ENCODE measurements at places on chromosomes 11 and 22. TPM values are rescaled to one million over a fixed set of nuclear protein-coding genes. Genes with fewer than 3 reads are reported as not detected.
A peak's percentile ranks its signal among the peaks of the same experiment; 100 is the strongest.

DNA sequence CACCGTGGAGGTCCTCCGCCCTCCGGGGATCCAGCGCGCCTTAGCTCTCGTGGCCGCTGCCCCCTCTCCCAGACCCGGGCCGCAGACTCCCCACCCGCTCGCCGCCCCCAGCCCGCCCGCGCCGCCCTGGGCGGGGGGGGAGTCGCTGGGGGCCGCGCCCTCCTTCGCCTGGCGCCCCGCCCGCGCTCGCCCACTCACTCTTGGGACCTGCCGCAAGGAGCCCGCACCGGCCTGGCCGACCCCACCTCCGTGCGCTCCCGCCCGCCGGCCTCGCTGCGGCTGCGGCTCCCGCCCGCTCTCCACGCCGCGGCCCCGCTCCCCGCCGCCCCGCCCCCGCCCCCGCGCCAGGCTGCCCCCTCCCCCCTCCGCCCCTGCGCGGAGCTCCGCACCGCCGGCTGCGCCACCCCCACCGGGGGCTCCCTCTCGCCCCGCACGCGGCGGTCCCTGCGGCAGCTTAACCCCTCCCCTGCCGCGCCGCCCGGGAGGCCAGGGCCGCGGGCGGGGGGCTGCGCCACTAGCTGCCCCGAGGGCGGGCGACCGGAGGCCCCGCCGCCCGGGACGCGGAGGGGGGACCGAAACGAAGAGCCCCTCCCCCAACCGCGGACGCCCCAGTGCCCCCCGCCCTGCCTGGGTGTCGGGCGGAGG, 724 bp upstream of the RASGRP2 start:
- peak; percentile 41 for DNase-seq

DNA sequence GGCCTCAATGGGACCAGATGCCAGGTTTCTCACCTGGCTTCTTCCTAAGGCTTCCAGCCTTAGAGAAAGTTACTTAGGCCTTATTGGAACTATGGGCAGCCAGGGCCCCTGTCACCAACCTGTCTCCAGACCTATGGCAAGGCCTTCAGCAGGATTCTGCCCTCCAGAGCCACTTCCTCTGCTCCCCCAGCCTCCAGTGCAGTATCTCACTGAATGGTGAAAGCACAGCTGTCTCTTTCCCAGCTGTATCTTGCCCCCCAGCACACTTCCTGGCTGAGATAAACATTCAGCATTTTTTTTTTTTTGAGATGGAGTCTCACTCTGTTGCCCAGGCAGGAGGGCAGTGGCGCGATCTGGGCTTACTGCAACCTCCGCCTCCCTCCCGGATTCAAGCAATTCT, 1.5 kb downstream of the SLC2A11 start:
- DNase-seq, result no peak

The TRIM48 gene
- total RNA-seq, result not detected

The SYT9 gene
- total RNA-seq, result 0.29 TPM

The KRTAP5-9 gene
- not detected for total RNA-seq

DNA sequence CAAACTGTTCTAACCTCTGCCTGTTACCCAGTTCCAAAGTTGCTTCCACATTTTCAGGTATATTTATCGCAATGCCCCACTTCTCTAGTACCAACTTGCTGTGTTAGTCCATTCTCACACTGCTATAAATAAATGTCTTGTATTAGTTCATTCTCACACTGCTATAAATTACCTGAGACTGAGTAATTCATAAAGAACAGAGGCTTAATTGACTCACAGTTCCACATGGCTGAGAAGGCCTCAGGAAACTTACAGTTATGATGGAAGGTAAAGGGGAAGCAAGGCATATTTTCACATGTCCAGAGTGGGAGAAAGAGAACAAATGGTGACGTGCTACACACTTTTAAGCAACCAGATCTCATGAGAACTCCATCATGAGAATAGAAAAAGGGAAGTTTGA, 130.4 kb upstream of the C11orf87 start:
- no peak for DNase-seq

DNA sequence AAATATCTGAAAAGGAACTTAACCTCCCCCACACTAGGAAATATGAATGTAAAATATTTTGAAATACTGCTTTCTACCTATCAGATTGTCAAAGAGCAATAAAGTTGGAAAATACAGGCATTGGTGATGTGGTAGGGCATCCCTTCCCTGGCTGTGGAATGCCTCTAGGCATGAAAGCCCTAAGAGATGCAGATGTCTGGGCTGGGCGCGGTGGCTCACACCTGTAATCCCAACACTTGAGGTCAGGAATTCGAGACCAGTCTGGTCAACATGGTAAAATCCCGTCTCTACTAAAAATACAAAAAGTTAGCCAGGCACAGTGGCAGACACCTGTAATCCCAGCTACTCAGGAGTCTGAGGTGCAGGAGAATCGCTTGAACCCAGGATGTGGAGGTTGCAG, 22.0 kb downstream of the ARAP1 start:
- DNase-seq, result no peak

- peak; percentile 72 for DNase-seq
Measured at GRCh38 chr11:68383976-68384501, 71.6 kb downstream of the LRP5 start.

The BTBD18 gene
- total RNA-seq, result not detected

GRCh38 chr11:18936002-18936673, 3.1 kb downstream of the MRGPRX1 start:
- DNase-seq, result no peak

The FADD gene
- total RNA-seq, result 34.6 TPM

The GAB2 gene
- 82.3 TPM for total RNA-seq

- DNase-seq, result no peak
Measured at GRCh38 chr11:103794262-103794661, 242.2 kb upstream of the DDI1 start.

The KCNQ1 gene
- total RNA-seq, result 3.8 TPM

The MIOX gene
- total RNA-seq, result not detected

- DNase-seq, result no peak
Measured at GRCh38 chr22:24801901-24802465, 4.0 kb upstream of the SGSM1 start.

The PYGM gene
- 14.0 TPM for total RNA-seq

DNA sequence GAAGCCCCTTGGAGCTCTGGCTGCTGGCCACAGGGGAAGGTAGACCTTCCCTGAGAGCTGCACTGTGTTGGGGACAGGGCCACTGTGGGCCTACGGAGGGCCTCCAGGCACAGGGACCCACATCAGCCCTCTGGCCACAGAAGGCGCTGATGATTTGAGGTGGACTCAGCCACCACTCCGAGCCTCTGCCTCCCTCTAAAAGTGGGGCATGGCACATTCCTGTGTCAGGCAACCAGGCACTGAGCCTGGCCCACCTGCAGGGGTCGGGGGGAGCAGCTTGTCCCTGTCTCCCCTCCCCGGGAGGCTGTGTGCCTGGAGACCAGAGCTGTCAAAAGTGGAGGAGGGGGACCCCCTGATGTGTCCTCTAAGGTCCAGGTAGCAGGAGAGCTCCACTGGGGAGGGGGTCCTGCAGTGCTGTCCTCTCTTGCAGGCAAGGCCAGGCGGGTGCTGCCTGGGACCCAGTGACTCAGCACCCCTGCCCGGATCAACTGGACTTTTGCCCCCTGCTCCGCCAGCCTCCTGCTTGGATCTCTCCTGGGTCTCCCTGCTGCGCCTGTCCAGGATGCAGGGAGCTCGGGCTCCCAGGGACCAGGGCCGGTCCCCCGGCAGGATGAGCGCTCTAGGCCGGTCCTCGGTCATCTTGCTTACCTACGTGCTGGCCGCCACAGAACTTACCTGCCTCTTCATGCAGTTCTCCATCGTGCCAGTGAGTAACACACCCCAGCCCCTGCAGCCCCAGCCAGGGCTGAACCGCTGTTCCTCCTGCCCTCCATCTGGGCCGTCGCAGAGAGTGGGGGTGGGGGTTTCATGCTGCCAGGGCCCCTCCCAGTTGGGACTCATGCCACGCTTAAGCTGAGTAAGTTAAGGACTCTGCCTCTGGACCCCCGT, 17.5 kb upstream of the CDKN1C start:
- DNase-seq, result no peak

DNA sequence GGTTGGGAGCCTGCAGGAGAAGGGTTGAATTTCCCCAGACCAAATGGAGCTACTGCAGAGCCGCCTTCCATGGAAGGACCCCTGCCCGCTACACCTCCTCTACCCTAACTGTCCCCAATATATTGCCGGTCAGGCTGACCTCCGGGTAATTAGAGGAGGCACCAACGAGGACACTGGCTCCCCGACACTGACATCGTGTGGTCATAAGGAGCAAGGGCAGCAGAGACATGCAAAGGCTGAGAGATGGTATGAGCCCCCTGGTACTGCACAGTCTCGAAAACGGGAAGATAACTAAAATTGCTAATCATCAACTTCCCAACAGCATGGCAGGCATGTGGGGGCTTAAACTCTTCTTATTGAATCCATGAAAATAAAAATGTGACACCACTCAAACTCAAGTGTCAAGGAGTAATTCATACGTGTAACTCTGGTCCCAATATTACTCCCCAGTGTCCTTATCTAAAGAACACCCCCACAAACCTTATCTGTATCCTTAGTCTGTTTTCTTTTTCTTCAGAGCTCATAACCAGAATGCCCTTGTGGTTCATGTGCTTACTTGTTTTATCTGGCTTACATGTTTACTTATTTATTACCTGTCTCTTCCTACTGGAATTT, 4.4 kb downstream of the CAVIN3 start:
- peak; percentile 65 for DNase-seq

- DNase-seq, result no peak
Measured at GRCh38 chr22:50318698-50319411, 8.0 kb downstream of the DENND6B start.

- DNase-seq, result no peak
Measured at GRCh38 chr22:45235101-45235777, 5.5 kb downstream of the KIAA0930 start.

- no peak for DNase-seq
Measured at GRCh38 chr11:1340111-1340510, 30.7 kb upstream of the TOLLIP start.

The APOL1 gene
- total RNA-seq, result 26.5 TPM

The THRSP gene
- not detected for total RNA-seq

GRCh38 chr22:28711820-28712777, 29.5 kb downstream of the CHEK2 start:
- no peak for DNase-seq

GRCh38 chr22:41198027-41198580, 7.0 kb upstream of the L3MBTL2 start:
- DNase-seq, result no peak

The LMNTD2 gene
- total RNA-seq, result not detected

- DNase-seq, result no peak
Measured at GRCh38 chr11:73195191-73196007, 22.7 kb upstream of the P2RY2 start.

DNA sequence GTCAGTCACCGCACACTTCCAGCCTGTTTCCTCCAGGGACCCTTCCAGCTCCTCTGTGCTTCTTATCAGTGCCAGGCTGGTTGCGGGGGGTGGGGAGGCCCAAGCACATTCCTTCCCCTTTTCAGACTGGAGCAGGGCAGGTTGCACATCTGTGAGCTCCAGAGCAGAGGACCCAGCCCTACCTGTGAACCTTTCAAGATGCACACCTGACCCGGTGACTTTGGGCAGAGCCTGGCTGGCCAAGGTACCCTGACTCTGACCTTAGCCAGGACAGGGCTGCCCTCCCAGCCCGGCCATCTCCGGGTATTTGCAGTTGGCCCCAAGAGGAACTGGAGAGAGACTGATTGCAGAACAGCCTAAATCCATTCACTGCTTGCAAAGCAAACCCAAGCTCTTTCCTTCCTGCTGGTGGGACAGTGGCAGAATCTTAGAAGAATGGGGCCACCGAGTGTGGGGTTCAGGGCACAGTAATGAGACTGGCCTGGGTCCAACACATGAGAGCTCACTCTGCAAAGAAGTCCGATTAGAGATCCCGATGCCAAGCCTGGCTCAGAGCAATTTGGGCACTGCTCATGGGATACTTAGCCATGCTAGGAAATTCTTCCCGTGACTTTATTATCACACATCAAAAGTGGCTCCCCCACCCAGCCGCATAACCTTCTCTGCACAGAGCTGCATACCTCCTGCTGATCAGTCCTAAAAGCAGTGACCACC, 64.7 kb upstream of the CCND1 start:
- no peak for DNase-seq

The ADAMTS15 gene
- total RNA-seq, result 16.6 TPM

GRCh38 chr11:27174021-27174420, 133.4 kb downstream of the BBOX1 start:
- DNase-seq, result no peak

The GPR83 gene
- 0.28 TPM for total RNA-seq

The MMP13 gene
- not detected for total RNA-seq

- DNase-seq, result no peak
Measured at GRCh38 chr11:13891911-13892310, 70.6 kb upstream of the SPON1 start.

DNA sequence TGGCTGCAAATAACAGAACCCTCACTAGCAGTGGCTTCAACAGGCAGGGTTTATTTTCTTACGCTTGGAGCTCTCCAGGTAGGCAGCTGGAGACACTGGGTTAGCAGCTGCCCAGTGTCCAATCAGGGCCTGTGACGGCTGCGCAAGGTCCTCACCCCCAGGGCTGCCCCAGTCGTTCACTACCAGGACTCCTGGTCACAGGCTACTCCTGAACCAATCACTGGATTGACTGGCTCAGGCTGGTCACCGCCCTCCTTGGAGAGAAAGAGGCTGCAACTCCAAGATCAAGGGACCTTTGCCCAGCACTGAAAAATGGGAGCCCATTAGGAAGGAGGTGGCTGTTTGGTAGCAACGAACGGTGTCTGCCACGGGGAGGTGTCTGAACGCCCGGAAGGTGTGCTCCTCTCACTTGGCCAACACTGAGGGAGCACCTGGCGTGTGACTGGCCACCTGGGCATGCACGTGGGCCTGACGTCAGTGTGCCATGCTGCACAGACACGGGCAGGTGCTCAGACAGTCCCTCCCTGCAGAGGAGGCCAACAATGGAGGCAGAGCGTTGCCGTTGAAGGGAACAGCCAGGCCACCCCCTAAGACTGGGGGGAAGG, 5.1 kb downstream of the ARSA start:
- DNase-seq, result no peak

GRCh38 chr22:39498802-39499201, 3.3 kb upstream of the MIEF1 start:
- no peak for DNase-seq

The CCDC87 gene
- 0.52 TPM for total RNA-seq

The C1QTNF5 gene
- 36.9 TPM for total RNA-seq

The SCO2 gene
- total RNA-seq, result 3.9 TPM

The GLB1L3 gene
- total RNA-seq, result not detected

DNA sequence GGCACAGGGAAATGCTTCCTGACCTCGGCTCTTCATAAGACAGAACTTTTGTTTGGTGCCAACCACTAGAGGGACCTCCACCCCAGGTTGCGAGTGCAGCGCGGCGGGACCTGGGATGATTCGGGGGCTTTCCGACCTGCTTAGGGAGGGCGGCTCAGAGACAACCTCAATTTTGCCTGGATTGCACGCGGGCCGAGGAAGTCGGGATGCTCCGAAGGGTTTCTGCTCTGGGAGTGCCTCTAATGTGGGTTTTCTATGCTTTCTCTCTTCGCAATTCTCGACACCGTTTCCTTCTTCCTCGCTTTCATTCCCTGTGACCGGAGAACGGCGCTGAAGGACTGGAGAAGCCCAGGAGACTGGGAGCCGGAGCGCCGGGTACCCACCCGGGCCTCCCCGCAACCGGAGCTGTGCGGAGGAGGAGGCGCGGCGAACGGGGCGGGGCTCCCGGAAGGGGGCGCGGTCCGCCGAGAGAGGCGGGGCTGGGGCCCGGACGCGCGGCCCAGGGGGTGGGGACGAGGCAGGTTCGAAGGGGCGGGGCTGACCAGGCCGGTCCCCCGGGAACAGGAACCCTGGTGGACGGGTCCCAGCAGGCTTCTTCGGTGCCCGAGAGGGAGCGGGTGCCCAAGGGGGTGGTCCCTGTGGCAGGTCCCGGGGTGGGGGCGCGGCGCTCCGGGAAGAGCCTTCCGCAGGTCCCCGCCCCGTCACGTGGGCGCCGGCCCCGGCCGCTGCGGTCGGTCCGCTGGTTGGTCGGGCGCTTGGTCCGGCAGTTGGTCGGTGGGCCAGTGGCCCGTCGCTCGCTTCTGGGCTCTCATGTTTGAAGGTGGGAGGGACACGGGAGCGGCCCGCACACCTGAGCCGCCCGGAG, at the start of gene PPFIBP2:
TSS of gene PPFIBP2 (plus strand) at position 766 of the 865 bp plus-strand sequence. CDS start 35,477 bp downstream, outside the sequence.
- peak; percentile 86 for DNase-seq
